ENCODE measurements at places on chromosomes 16 and 17.

DNA sequence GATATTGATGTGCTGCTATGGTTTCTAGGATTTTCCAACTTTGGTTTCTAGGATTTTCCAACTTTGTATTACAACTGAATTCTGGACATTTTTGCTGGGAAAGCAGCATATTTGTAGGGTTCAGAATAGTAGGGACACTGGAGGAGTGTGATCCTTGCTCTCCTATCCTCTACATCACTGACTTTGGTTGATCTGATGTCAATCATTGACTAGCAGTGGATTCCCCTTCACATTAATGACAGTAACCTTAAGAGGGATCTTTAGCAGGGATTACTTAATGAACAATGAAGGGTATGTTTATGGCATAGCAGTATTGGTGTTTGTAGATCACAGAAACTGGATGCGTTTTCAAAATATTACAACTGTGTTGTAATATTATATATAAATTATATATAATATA lies 67.4 kb downstream of the MAP2K4 start:
- no peak for DNase-seq

GRCh38 chr16:8323153-8323552 lies 267.2 kb downstream of the TMEM114 start:
- DNase-seq: no peak

GRCh38 chr17:32315171-32315570 lies 26.8 kb downstream of the C17orf75 start:
- no peak for DNase-seq

DNA sequence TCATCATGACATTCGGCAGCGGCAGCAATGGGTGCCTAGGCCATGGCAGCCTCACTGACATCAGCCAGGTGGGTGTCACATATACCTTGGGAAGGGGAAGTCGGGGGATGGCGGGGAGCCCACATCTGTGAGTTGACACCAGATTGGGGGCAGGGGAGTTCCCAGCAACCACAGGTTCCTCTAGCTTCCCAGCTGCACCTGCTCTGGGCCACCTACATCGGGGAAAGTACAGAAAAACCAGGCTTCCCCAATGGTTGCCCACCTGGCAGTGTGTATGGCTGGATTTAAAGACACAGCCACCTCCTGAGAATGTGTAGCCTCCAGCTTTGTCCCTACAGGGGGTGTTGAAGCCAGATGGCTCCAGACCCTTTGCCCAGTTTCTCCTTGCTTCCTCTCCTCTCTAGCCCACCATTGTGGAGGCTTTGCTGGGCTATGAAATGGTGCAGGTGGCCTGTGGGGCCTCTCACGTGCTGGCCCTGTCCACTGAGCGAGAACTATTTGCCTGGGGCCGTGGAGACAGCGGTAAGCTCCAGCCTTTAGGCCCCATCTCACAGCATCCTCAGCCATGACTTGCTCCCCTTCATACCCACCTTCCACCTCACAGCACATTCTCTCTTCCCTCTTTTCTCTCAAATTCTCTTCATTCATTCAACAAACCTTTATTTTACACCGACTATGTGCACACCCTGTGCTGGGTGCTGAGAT lies 5.0 kb upstream of the TRAF4 start:
- DNase-seq: peak; percentile 86

- no peak for DNase-seq
Measured at GRCh38 chr16:63287401-63287800, 1251.2 kb upstream of the CDH8 start.

- DNase-seq: no peak
Measured at GRCh38 chr16:21156767-21157467, 1.6 kb upstream of the LDAF1 start.

GRCh38 chr17:73560661-73561060 lies 83.6 kb downstream of the SDK2 start:
- DNase-seq: no peak

DNA sequence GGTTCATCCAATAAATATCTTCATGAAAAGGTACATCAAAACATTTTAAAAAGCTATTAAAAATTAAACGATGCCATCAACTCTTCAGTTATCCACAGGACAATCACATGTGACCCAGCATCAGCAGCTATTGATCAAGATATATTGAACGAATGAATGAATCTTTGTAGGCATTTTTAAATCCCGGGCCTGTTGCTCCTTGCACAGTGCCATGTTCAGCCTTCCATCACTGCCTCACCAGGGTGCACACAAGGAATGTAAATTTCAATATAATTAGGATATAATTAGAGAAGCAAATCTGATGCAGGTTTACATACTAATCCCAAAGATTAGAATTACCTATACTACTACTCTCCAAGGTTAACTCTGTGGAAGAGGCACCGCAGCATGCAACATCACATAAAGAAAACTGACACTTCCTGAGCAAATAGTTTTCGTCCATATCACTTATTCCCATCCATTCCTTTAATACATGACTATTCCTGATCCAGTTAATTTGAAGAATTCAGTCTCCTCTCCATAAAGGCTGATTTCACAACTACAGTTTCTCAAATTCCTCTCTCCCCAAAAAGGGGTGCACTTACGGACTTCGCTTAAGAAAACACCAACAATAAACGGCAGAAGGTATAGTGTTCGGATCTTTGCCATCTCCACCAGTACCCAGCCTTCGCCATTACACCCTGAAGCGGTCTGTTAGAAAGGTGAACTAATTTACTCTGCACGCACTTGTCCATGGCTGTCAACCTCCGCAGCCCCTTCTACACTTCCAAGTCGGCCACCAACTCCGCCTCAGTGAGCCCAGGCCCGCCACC lies 938 bp downstream of the NCOR1 start:
- DNase-seq: peak; percentile 28

DNA sequence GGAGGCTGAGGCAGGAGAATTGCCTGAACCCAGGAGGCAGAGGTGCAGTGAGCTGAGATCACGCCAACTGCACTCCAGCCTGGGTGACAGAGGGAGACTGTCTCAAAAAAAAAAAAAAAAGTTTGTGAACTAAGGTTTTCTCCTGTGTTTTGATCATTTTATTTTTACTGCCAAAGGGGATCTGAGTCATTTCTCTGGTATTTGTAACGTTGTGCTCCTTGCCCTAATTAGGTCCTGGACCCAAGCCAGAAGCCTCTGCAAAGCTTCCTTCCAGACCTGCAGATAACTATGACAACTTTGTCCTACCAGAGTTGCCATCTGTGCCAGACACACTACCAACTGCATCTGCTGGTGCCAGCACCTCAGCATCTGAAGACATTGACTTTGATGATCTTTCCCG lies 32.1 kb downstream of the IST1 start:
- DNase-seq: no peak

DNA sequence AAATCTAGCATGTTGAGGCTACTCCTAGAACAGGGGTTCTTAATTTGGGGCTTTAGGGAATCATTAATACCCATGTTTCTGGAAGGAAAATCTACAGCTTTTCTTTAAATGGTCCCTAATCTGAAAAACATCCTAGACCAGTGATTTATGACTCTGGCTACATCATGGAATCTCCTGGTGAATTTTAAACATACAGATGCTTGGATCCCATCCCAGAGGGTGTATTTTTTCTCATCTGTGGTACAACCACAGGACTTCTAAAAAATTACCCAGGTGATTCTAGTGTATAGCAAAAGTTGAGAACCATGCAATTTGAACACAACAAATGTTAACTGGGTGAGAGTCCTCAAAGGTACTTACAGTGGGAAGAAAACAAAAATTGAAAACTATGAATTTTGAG lies 41.5 kb downstream of the KANSL1 start:
- DNase-seq: no peak

GRCh38 chr17:50632637-50633036 lies 2.0 kb upstream of the ABCC3 start:
- no peak for DNase-seq

DNA sequence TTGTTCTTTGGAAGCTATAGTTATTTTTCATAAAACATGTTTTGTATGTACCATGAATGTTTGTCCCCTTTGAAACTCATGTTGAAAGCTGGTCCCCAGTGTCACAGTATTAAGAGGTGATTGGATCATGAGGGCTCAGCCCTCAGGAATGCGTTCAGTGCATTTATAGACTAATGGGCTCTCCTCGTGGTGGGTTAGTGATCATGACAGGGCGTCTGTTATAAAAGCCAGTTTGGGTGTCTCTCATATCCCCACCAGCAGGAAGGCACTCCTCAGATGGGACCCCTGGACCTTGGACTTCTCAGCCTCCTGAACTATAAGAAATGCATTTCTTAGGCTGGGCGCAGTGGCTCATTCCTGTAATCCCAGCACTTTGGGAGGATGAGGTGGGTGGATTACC lies 10.4 kb downstream of the BANP start:
- no peak for DNase-seq

- DNase-seq: no peak
Measured at GRCh38 chr17:17567631-17568030, 23.9 kb downstream of the PEMT start.

GRCh38 chr16:68365167-68365817 lies 54.5 kb downstream of the PRMT7 start:
- no peak for DNase-seq

DNA sequence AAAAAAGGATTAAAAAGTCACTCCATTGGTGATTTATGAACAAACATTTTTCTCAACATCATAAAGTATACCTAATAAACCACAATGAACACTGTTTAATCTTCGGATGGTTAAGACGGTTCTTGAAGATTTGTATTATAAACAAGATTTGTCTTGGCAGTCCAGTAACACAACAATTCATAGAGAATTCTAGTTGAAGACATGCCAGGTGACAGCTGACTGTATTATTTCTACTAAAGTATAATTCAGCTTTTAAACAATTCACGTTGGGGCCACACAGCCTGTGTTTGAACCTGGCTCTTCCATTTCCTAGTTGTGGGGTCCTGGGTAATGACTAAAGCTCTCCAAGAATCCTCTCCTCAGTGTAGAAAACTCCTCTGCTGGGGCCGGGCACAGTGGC lies 22.0 kb downstream of the STX8 start:
- no peak for DNase-seq

DNA sequence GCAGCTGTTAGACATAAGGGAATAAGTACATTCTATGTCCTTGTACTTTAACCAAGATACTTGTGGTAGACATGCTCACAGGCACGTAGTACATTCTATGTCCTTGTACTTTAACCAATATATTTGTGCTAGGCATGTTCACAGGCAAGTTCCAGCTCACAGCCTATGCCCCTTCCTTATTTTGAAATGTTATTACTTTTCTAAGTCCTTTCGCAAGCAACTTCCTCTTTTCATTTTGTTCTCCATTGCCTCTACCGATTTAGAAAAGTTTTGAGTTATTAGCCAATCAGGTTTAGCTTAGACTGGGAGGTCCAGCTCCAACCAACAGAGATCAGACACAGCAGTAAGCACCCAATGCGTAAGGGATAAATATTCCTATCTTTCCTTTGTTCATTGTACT lies 60.1 kb upstream of the NUDT7 start:
- no peak for DNase-seq

- peak; percentile 34 for DNase-seq
Measured at GRCh38 chr16:79776243-79776847, 175.8 kb upstream of the MAF start.

GRCh38 chr16:54199487-54200160 lies 87.0 kb downstream of the IRX3 start:
- DNase-seq: no peak

GRCh38 chr17:77513045-77513444 lies 372.3 kb downstream of the SEC14L1 start:
- DNase-seq: no peak

- DNase-seq: no peak
Measured at GRCh38 chr17:41511116-41511515, 5.7 kb upstream of the KRT13 start.

DNA sequence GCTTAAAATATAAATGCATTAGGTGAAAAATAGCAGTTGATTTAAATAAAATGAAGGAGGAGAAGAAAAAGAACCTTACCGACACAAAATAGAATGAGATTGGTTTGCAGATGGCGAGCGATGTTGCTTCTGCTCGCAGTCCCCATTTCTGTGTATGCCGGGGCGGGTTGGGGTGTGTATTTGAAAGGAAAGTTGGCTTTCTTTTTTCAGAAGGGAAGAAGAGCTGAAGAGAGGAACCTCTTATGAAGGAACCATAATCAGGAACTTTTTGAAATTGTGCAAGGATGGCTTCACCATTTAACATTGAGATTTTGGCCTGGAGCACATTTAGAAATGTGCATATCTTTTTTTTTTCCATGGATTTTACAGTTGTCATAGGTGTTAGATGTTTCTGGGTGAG lies at the start of gene IGSF6:
Gene IGSF6 (minus strand): TSS at position 156 of the 400 bp plus-strand sequence. CDS start 10 bp downstream, at position 146.
- DNase-seq: no peak

DNA sequence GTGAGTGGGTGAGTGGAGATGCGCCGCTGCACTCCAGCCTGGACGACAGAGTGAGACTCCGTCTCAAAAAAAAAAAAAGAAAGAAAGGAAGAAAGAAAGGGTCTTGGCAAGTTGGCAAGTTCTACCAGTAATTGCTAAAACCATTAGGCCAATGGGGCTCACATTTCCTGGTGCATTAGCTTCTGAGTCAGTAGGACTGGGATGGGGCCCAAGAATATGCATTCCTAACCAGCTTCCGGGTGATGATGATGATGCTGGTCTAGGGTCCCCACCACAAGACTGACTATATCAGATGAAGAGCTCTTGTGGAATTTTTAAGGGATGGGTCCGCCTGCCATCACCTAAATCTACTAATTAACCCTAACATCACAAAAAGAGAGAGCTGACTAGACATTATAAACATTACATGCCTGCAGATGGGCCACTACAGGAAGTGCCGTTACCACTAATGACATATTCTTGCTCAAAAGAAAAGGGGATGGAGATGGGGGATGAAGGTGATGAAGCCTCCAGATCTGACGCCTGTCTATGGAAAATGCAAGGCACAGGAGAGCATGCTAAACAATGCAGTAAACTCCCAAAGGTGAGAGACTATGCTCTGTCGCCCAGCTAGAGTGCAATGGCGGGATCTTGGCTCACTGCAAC lies 13.1 kb downstream of the MYH11 start:
- no peak for DNase-seq

DNA sequence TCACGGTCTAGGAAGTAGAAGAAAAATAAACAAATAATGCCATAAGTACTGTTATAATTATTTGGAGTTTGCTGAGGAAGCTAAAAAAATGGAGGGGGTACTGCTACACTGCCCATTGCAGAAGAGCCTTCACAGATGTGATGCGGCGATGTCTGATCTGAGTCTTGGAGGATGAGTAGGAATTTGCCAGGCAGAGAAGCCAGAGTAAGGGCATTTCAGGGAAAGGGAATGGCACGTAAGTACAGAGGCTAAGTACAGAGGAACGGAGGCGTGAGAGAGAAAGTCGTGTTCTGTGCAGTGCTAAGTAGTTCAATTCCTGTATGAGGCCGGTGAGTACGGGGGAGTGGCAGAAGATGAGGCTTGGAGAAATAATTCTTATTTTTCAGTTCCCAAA lies 741 bp upstream of the GRB2 start:
- DNase-seq: peak; percentile 21
